Activated CD8-positive, alpha-beta memory T cell treated with anti-CD3 and anti-CD28 coated beads, Interleukin-2, amount 10 ng/mL, durations not matched to agents 7 days and 5 days (primary cell): ENCODE measurements at places on chromosomes 11 and 22. TPM values are rescaled to one million over a fixed set of nuclear protein-coding genes. Genes with fewer than 3 reads are reported as not detected.

The CDC42EP1 gene
- total RNA-seq: 0.47 TPM

The TPBGL gene
- 0.07 TPM for total RNA-seq

The PRSS23 gene
- total RNA-seq: 0.85 TPM

DNA sequence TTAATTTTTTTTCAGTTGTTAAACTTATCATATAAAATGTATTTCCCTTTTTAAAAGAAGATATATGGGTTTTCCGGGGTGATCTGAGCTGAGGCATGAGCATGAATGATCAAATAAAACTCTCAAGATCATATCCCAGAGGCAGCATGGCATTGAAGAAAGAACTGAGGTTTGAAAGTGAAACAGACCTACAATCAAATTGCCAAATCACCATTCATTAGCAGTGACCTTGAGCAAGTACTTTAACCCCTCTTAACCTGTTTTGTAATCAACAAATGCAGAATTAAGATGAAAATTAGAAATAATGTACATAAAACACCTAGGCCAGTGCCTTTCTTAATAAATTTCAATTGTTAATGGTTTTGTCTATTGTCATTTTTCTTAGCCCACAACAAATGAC is 116.0 kb downstream of the RBFOX2 start:
- no peak for DNase-seq

- peak; percentile 50 for DNase-seq
These were observed 726 bp downstream of the ST3GAL4 start for GRCh38 chr11:126355926-126356897.

- DNase-seq: peak; percentile 59
These were observed 21.8 kb upstream of the RRM1 start for GRCh38 chr11:4072668-4073285.

- no peak for DNase-seq
These were observed 7.0 kb downstream of the GRAMD4 start for GRCh38 chr22:46626911-46627805.

- peak; percentile 82 for DNase-seq
These were observed 2.4 kb upstream of the ATP5MG start for GRCh38 chr11:118398791-118399559.

DNA sequence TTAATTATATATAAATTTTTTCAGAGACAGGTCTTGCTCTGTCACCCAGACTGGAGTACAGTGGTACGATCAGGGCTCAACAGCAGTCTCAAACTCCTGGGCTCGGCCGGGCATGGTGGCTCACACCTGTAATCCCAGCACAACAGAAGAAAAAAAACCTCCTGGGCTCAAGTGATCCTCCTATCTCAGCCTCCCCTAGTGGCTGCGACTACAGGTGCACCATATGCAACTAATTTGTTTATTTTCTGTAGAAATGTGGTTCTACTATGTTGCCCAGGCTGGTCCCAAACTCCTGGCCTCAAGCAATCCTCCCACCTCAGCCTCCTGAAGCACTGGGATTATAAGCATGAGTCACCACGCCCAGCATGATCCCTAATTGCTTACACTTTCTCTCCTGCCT is 56.1 kb upstream of the SLC35C1 start:
- DNase-seq: no peak

DNA sequence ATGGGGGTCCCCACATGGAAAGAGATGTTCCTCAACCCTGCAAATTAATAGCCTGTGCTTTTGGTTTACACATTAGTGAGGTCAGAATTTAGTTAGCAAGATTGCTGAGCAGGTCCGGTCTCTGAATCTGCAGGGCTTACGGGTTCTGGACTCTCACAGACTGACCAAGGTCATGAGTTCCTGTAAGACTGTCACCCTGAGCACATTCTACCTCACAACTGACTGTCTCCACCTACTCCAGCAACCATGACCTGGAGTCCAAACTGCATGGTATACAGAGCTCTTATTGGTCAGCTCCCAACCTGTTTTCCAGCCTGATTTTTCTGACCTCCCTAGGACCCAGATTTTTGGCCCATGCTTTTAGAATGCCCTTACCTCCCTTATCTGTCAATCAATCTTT is 28.2 kb downstream of the DKK3 start:
- no peak for DNase-seq

GRCh38 chr11:2806351-2807024 is 79.1 kb downstream of the CDKN1C start:
- DNase-seq: peak; percentile 23

DNA sequence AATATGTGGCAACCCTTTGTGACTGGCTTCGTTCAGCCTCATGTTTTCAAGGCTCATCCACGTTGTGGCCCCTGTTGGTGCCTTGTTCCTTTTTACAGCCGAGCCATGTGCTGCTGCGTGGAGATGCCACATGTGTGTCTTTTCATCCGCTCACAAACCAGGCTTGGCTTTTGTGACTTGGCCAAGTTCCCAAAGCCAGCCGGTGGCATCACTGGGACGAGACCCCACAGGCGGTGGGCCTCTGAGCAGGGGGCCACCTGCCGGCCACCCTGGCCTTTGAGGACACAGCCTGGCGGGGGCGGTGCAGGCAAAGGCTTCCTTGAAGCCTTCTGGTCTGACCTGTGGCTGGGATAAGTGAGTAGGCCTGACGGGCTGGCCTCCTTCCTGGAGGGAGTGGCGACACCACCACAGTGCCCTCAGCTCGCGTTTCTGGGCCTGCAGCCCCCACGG is 10.5 kb downstream of the GRK2 start:
- peak; percentile 79 for DNase-seq

- DNase-seq: peak; percentile 43
These were observed 320 bp downstream of the CLTCL1 start for GRCh38 chr22:19291218-19291579.
